Smooth muscle cell of the brain vasculature (primary cell): ENCODE measurements at places on chromosomes 7 and 10.

DNA sequence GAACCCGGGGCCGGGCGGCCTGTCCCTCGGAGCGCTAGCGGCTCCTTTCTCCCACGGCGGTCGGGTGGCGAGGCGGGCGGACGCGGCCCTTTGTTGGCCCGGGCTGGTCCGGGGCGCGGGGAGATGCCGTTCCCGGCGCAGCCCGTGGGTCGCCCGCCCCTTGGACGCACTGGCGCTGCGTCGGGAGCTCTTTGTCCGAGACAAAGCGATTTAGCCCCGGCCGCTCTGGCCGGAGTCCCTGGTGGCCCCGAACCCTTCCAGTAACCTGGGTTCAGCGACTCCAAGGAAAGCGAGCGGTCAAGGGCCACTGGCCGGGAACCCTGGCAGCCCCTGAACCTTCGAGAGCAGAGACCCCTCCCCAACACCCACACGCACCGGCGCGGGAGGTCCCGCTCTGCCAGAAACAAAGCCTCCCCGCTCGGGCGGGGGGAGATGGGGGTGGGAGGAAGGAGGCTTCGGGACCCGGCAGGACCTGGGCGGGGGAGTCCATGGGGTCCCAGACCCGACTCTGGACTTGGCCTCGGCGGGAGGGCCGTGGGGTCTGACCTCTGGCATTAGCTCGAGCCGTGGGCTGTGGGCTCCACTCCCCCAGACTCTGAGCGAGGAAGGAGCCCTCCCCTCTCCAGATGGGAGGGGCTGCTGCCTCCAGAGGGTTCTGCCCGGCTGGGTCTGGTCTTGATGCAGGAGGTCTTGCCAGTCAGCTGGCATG lies 836 bp downstream of the DPYSL4 start:
- no peak for DNase-seq

DNA sequence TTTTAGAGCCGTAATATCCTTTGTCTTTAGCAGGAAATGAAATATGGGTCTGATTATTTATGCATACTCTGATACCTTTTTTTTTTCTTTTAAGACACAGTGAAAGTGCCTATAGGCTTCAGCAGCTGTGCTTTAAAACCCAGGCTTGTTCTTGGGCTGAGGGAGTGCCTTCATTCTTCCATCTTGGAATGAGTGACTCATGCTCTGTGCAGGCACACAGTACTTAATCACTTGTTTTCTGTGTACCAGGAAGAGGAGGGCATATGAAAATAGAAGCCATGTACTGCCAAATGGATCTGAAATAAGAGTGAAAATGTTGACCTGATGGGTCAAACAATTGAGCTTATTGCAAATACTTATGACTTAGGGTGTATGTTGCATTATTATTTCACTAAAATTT lies 12.0 kb downstream of the INPP5F start:
- no peak for DNase-seq

GRCh38 chr7:155380976-155381851 lies 76.7 kb upstream of the EN2 start:
- no peak for DNase-seq

DNA sequence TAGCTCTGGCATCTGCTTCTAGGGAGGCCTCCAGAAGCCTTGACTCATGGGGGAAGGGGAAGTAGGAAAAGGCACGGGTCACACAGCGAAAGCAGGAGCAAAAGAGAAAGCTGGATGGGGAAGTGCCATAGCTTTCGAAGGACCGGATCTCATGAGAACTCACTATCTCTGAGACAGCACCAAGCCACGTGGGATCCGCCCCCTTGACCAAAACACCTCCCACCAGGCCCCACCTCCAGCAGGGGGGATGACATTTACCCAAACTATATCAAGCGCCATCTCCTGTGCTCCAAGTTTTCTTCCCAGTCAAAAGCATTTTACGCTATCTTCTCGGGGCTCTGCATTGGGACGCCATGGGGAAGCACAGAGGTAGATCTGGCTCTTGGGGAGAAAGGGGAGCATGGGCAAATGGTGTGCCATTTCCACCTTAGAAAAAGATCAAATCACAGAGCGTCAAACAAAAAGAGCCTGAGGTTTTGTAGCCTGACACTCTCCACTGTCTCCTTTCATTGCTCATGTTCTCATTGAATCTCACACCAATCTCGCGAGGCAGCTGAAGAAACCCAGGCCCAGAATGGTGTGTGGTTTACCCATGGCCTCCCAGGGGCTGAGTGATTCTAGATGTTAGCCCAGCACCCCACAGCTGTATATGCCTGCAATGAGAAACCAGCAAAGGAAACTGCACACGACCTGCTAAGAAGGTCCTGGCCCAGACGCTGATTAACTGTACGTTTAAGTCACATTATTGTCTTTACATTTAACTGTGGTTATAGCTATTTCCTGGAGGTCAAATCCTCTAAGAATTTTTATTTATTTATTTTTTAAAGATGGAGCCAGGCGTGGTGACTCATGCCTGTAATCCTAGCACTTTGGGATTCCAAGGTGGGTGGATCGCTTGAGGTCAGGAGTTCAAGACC lies 8.1 kb upstream of the OLAH start:
- DNase-seq, result peak; percentile 88

- DNase-seq, result no peak
These were observed 17.6 kb downstream of the MINDY3 start for GRCh38 chr10:15842556-15843169.

DNA sequence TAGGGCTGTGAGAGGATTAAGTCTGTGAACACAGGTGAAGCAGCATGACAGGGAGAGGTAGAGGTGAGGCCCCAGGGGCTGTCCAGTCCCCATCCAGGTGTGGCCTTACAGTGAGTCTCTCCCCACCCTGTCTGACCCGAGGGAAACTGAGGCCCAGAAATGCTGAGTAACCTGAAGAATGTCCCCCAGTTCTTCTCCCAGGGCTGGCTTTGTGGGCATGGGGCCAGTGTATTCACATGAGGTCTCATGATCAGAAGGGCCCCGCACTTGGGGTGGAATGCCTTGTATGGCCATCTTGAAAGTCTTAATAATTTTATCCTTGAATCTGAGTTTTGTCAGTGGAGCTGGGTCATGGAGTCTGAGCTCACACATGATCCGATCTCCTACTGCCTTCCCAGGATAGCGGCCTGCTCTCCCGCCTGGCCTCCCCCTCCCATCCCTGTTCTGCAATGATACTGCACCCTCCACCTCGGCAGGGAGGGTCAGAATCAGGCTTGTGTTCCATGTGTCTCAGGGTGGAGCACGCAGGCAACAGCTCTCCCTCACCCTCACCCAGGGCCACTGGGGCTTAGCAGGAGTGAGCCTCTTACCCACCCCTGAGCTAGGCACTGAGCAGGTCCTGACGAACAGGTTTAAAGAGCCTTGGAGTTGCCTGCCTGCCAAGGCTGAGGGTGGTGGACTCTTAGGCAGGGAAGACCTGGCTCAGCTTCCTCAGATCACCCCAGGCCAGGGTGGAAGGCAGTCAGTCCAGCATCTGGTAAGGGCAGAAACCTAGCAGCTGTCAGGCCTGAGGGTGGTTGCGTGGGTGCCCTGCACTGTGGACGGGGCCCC lies 41.4 kb upstream of the NPFFR1 start:
- no peak for DNase-seq

DNA sequence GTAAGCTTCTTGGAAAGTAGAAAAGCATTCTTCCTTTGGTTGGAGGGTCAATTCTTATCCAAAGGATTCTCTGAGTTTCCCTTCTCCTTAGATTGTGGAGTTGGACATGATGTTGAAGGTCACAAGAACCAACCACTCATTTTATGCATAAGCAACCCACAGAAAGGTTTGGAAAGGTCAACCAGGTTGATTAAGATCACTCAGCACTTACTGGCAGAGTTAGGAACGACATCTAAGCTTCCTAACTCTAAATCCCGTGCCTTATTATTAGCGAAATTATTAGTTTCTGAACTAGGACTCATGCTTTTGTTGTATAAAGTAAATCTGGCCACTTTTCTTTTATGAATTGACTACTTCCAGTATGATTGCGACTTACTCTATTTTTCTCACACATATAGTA lies 137.0 kb upstream of the MINDY3 start:
- no peak for DNase-seq

DNA sequence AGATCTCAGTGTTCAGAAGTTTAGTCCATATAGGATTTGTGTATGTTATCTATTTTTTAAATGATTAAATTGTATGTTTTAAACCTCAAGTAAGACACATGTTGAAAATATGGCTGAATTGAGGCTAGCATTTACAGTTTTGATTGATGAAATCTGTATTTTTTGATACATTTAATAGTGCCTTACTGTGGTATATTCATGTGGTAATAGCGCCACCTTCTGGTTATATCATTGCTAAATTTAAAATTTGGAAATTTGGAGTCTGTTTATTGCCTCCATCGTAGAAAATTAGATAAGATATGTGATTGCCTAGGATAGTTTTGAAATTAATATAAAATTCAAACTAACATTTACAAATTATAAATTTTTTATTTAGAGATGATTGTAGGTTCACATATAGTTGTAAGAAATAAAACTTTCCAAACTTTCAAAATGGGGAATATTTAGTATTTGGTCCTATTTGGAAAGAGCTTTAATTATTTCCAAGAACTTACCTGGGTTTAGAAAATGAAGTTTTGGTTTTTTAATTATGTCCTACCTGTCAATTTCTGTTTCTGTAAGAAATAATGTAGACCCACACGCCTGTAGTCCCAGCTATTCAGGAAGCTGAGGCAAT lies 19.1 kb upstream of the ARMS2 start:
- DNase-seq, result no peak
